HT1080 (cell line): ENCODE measurements at places on chromosomes 12 and 14. TPM values are rescaled to one million over a fixed set of nuclear protein-coding genes. Genes with fewer than 3 reads are reported as not detected.

GRCh38 chr14:54918427-54918826 lies 15.8 kb upstream of the GCH1 start:
- no peak for DNase-seq

GRCh38 chr14:23930742-23931141 lies 22.8 kb upstream of the DHRS4 start:
- DNase-seq, result no peak

Gene FAM181A
- total RNA-seq, result not detected in 2 replicates

Gene KRT2
- total RNA-seq, result not detected in 2 replicates

DNA sequence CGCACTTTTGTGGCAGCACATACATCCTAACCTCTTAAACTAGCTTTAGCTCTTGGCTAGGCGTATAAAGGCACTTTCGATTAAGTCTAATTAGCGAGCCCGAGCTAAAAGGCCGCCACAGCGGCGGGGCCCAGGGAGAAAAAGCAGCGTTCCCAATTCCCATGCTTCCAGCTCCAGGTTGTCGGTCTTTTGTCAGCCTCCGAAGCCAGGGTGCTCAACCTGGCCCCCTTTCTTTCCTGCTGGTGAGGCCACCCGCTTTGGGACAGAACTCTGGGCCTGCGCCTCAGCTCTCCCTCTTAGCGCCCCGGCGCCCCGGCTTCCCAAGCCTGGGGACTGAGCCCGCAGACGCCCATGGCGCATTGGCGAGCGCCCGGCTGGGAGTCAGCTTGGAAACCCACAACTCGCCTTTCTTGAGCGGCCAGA lies 33.3 kb upstream of the TBX5 start:
- no peak for DNase-seq

Gene CABP1
- total RNA-seq, result not detected in 2 replicates

GRCh38 chr14:70077720-70078119 lies 111.0 kb downstream of the SLC8A3 start:
- DNase-seq, result no peak

- no peak for DNase-seq
These were observed 16.4 kb upstream of the ARID2 start for GRCh38 chr12:45713078-45713477.

GRCh38 chr14:24172261-24172860 lies 481 bp downstream of the REC8 start:
- DNase-seq, result no peak

GRCh38 chr12:14928931-14929330 lies 9.4 kb downstream of the ERP27 start:
- no peak for DNase-seq

GRCh38 chr14:74478996-74479635 lies 14.0 kb downstream of the NPC2 start:
- DNase-seq, result peak; percentile 27

DNA sequence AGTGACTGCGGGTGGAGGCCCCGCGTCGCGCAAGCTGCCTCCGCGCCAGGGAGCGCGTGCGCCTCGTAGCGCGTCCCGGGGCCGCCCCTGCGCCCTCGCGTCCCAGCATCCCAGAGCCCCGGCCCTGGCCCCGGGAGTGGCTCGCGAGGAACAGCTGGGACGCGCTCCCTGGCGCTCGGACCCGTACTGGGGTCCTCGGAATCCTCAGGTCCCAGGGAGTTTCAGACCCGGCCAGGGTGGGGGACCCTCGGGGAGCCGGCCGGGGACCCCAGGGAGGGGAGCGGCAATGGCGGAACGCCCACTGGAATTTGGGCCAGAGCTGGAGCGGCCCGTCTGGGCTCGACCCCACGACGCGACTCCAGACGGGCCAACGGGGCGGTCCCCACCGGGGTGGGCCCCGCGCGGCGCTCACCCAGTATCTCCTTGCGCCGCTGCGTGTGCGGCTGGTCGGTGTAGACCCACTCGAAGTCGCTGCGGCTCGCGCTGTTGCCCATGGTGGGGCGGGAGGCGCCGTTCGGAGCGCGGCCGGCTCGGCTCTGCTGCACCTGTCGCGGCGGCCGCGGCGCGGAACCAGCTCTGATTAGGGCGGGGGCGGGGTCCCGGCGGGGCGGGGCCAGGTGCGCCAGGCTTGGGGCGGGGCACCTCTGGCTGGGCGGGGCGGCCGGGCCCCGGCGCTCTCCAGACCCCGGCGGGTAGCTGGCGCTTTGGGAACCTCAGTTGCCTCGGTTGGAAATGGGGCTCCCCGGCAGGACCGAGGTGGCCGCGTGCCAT lies at the start of gene DEGS2:
TSS of gene DEGS2 (minus strand) at position 552 of the 771 bp plus-strand sequence. CDS start at position 494, 58 bp downstream.
- no peak for DNase-seq

GRCh38 chr12:121934309-121934664 lies 15.9 kb downstream of the CFAP251 start:
- no peak for DNase-seq

Gene LAG3
- 0.20 and 2.0 TPM in 2 replicates for total RNA-seq

Gene CNTN1
- 0.08 and 0.20 TPM in 2 replicates for total RNA-seq

Gene AQP5
- total RNA-seq, result not detected in 2 replicates

Gene HHIPL1
- not detected in 2 replicates for total RNA-seq

DNA sequence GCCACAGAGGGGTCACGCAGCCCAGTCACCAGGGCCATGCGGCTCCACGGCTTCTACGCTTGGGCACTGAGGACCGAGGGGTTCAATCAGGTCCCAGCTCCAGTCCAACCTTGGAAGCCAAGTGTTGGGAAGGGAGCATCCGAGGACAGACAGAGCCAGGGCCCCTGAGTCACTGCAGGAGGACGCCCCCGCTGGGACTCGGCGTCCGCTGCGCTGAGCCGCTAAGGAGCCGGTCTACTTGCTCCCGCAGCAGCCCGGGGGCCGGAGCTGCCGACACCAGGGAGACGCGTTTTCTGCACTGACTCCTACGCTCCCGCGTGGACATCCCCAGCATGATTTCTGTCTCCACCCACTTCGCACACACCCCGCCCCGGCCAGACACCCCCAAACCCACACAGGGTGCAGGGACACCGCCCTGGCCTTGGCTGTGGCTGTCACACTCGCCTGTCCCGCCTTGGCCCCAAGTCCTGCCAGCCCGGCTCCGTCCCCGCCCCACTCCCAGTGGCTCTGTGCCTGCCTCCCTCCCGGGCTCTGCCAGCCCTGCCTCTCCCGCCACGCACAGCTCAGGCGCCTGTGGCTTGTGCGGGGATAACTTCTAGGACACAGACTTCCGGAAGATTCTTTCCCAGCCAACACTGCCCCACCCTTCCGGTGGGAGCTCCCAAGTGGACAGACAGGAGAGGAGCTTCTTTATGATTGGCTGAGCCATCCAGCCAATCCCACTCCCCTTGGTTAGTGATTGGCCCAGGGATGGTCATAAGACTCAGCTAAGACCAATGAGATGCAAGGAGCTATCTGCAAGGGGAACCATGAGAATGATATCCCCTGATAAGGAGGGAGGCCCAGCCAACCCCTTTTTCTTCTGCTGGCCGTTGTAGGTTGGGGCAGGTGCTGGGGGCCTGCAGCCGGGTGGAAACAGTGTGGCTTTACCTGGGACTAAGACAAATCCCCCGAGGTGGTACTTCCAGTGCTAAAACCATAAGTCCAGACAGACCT lies 118.9 kb upstream of the SFSWAP start:
- DNase-seq, result no peak

DNA sequence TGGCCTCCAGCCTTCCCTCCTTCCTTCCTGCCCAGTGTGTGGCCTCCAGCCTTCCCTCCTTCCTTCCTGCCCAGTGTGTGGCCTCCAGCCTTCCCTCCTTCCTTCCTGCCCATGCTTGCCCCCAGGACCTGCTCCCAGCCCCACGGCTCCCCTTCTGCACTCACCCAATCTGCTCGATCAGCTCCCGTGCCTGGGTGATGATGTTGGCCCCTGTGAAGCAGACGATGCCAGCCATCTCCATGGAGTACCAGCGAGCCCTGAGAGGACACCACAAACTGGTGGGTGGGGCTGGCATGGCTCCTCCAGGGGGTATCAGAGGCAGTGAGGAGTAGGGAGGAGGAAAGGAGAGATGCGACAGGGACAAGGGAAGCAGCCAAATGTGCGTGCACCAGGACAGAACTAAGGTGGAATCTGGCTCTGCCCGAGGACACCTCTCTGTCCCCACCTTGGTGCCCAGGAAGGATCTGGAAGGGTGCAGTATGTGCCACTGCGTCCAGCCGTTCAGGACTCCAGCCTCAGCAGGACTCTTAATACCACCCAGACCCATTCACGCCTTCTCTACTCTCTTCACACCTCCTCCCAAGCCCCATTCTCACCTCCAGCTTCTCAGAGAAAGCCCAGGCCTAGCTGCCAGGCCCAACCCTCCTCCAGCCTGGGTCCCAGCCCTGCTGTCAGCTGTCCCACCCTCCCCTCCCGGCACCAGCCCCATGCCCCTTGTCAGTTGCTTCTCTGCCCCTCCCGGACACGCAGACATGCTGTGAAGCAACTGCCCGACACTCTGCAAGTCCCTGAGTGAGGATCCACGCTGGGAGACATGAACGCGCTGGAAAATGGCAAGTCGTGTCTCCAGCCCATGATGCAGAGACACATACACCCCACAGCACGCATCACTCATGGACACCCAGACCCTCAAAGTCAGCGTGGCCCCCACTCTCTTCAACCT lies 22.7 kb downstream of the POLE start:
- no peak for DNase-seq

DNA sequence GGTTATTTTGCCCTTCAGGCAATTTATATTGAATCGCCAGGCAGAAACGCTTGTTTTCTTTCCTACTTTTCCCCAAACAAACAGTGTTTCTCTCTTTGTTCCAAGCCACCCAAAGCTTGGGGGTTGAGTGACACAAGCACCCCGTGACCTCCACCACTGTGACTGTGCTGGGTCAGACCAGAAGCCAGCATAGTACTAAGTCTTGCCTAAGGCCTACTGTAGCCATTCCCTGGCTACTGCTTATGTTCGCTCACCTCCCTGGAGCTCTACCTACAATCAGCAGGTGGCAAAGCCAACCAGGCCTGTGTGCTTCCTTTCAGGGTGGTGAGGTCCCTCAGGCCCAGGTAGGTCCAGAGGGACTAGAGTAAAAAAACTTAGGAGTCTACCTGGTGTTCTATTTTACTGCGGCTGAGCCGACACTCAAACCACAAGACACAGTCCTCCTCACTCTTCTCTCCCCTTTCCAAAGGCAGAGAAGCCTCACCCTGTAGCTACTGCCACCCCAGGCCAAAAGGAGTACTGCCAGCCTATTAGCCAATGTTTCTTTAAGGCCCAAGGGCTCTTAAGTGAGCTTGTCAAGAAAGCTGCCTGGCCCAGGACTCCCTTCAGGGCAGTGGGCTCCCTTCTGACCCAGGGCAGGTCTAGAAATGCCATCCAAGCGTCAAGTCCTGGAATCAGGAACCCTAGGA lies 411.8 kb upstream of the MIS18BP1 start:
- peak; percentile 16 for DNase-seq

DNA sequence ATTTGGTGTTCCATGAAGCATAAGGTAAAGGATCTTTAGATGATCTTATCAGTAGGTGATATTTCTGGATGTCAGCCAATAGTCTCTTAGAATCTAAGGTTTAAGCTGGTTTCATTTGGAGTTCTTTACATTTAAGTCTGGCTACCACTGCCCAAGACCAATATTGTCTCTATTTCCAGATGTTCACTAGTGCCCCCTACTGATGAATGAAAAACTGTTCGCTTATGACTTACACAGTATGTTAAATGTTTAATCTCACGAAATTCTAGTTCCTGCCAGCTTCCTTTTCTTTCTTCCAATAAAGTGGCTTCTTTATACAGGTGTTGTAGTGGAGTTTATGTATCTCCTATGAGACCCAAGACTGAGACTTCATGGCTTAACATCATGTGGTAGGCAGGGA lies 31.8 kb upstream of the MIS18BP1 start:
- no peak for DNase-seq

Gene POTEG
- total RNA-seq, result 2.0 and 2.2 TPM in 2 replicates

- DNase-seq, result peak; percentile 37
These were observed 4.7 kb downstream of the NAB2 start for GRCh38 chr12:57093415-57094207.
